ENCODE measurements at places on chromosomes 11 and 22.

GRCh38 chr11:32888805-32889204 is 3.8 kb upstream of the QSER1 start:
- no peak for DNase-seq

- no peak for DNase-seq
Observed at GRCh38 chr11:123362186-123362585, 67.9 kb upstream of the GRAMD1B start.

GRCh38 chr11:37422511-37422910 is 824.5 kb upstream of the RAG2 start:
- no peak for DNase-seq

DNA sequence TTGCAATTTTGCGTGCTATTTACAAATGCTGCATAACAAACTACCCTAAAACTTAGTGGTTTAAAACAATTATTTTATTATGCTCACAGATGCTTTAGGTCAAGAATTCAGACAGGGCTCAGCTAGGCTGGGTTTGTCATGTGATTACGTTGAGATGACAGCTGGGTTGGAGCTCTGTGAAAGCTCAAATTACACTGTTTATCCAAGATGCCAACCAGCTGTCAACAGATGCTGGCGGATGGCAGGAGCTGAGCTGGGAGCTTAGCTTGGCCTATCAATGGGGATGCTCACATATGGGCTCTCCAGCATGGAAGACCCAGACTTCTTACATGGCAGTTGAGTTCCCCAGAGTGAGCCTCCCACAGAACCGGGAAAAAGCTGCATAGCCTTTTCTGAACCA is 62.7 kb downstream of the STK33 start:
- DNase-seq: no peak

- DNase-seq: no peak
Observed at GRCh38 chr22:35593891-35594470, 23.1 kb downstream of the MB start.

GRCh38 chr22:43007519-43008102 is 7.3 kb downstream of the PACSIN2 start:
- no peak for DNase-seq

GRCh38 chr11:43951231-43951630 is 8.8 kb downstream of the C11orf96 start:
- DNase-seq: no peak

DNA sequence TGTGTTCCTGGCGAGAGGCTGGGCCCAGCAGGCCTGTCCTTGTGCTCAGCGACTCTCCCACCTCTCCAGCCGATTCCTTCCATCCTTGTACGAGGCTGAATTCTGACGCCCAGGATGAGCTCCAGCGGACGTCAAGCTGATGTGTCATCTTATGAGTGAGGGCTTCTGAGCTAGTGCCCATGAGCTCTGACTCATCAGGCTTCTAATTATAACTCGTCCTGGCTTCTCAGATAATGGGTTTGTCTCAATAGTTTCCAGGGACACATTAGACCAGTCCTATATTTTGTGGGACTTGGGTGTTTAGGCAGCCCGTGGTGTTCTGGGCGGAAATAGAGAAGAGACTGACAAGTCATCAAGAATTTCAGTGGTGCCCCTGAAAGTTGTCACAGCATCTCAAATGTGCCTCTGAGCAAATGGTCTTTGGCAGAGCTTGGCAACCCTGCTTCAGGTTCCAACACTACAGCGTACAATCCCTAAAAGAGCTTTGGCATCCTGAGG is 108.2 kb upstream of the CD44 start:
- peak; percentile 46 for DNase-seq
